Psoas muscle (tissue), 8 donors: ENCODE measurements at places on chromosomes 6 and 20. TPM values are rescaled to one million over a fixed set of nuclear protein-coding genes. Genes with fewer than 3 reads are reported as not detected.
A peak's percentile ranks its signal among the peaks of the same experiment; 100 is the strongest.

DNA sequence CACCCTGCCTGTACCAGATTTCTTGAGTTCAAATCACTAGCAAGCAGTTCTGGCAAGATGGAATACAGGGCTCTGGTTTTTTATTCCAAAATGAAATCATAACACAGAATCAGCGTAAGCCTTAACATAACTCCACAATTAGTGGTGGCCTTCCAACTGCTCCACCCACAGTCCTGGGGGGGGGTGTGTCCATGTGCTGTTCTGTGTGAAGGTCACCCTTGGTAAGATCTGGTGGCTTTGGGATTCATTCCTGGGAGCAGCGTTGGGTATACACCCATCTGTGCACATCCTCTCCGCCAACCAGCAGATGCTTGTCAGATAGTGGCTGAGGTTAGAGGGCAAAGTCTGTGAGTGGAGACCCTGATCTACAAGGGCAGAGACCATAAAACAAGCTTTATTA is 49.9 kb upstream of the CD83 start:
- DNase-seq = no peak
- H3K27me3 ChIP-seq = no peaks in the 10 kb centered on the region
- no peaks in the 10 kb centered on the region for H3K36me3 ChIP-seq
- H3K4me3 ChIP-seq = no peak overlapping the region
- H3K27ac ChIP-seq = no peak overlapping the region

The CYP24A1 gene
- not detected for total RNA-seq

DNA sequence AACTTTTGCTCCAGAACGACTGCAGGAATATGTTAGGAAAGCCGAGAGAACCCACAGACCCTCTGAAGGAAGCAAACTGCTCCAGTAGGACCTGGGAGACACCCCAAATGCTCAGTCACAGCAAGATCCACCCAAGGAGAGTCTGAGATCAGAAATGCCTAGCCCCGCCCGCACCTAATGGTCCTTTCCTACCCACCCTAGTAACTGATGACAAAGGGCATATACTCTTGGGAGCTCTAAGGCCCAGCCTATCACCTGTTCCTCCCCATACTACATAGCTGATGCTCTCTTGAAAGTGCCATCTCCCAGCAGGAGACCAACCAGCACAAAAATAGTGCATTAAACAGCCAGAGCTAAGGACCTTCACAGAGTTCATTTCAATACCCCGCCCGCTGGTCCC is 67.6 kb downstream of the CD2AP start:
- no peak for DNase-seq
- no peaks in the 10 kb centered on the region for H3K27me3 ChIP-seq
- H3K4me3 ChIP-seq = no peak overlapping the region
- H3K36me3 ChIP-seq = peaks cover 28% of the 10 kb centered on the region
- H3K27ac ChIP-seq = no peak overlapping the region

The CST5 gene
- total RNA-seq = not detected

DNA sequence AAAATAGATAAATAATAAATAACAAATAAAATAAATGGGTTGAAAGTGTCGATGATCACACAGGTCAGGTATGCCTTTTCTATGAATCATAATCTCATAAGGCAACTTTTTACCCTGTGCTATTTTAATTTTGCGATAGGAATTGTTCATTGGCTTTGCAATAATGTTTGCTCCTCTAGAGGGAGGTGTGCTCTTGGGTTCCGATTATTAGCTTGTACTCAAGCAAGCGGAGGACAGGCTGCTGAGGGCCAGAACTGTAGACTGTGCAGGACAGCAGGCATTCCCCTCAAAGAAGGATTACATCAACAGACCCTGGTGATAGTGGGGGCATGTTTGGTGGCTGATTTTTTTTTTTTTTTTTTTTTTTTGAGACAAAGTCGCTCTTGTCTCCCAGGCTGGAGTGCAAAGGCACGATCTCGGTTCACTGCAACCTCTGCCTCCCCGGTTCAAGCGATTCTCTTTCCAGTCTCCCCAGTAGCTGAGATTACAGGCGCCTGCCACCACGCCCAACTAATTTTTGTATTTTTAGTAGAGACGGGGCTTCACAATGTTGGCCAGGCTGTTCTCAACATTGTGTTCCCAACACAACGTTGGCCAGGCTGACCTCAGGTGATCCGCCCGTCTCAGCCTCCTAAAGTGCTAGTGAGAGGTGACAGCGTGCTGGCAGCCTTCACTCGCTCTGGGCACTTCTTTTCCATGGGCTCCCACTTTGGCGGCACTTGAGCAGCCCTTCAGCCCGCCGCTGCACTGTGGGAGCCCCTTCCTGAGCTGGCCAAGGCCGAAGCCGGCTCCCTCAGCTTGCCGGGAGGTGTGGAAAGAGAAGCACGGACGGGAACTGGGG is 35.6 kb downstream of the RIOK1 start:
- H3K4me1 ChIP-seq = no peaks in the 10 kb centered on the region
- H3K36me3 ChIP-seq = peaks cover under 1% of the 10 kb centered on the region
- no peak for DNase-seq
- no peak overlapping the region for H3K4me3 ChIP-seq
- no peak overlapping the region for H3K27ac ChIP-seq

- H3K4me3 ChIP-seq = no peak overlapping the region
- H3K27me3 ChIP-seq = no peaks in the 10 kb centered on the region
- H3K4me1 ChIP-seq = no peaks in the 10 kb centered on the region
- no peak for DNase-seq
- H3K36me3 ChIP-seq = no peaks in the 10 kb centered on the region
Measured at GRCh38 chr6:49980898-49981297, 11.5 kb upstream of the DEFB113 start.

GRCh38 chr6:2884804-2885203 is 18.3 kb downstream of the SERPINB9 start:
- H3K36me3 ChIP-seq = peaks cover 2% of the 10 kb centered on the region
- DNase-seq = no peak
- H3K4me1 ChIP-seq = no peaks in the 10 kb centered on the region
- no peak overlapping the region for H3K4me3 ChIP-seq
- H3K27me3 ChIP-seq = no peaks in the 10 kb centered on the region

DNA sequence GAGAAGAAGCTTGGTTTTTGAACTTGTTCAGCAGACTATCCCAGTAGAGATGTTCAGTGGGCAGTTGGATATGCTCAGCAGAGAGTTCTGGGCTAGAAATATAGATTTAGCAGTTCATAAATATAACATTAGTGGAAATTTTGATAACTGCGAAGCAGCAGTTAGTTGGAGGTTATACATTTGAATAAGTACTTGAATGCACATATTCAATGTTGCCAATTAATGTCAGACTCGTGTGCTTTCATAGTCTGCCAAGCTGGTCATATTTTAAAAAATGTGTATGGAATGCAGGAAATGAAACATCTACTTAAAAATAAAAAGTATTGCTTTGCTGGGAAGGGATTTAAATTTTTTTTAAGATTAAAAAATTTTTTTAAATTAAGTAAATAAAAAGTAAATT is 92.5 kb upstream of the E2F3 start:
- no peaks in the 10 kb centered on the region for H3K4me1 ChIP-seq
- DNase-seq = no peak
- H3K27ac ChIP-seq = no peak overlapping the region
- no peak overlapping the region for H3K4me3 ChIP-seq
- H3K27me3 ChIP-seq = no peaks in the 10 kb centered on the region

DNA sequence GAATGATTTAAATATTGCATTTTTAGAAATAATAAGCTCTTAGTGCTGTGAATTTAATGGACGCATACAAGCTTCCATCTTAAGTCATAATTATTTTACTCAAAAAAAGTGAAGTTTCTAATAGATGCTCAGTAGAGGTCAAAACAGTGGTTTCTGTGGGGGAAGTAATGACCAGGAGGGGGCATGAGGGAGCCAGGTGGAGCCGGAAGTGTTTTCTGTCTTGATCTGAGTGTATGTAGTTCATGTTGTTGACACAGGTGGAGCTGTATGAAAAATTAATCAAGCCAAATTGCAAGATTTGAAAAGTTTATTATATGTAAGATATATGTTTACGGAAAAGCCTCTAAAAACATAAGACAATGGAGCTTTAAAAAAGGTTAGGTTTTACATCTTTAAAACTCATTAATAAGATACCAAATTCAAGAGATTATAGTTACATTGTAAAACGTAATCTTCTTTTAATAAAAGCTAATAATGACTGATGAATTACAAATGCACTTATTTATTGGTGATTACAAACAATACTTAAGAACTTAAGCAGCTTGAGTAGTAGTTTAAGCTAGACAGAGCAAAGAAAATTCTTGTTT is 68.0 kb downstream of the PLAGL1 start:
- no peak overlapping the region for H3K4me3 ChIP-seq
- no peaks in the 10 kb centered on the region for H3K4me1 ChIP-seq
- no peaks in the 10 kb centered on the region for H3K27me3 ChIP-seq
- no peaks in the 10 kb centered on the region for H3K36me3 ChIP-seq

The TCF21 gene
- 0.32 TPM for total RNA-seq

The OTOR gene
- total RNA-seq = not detected

DNA sequence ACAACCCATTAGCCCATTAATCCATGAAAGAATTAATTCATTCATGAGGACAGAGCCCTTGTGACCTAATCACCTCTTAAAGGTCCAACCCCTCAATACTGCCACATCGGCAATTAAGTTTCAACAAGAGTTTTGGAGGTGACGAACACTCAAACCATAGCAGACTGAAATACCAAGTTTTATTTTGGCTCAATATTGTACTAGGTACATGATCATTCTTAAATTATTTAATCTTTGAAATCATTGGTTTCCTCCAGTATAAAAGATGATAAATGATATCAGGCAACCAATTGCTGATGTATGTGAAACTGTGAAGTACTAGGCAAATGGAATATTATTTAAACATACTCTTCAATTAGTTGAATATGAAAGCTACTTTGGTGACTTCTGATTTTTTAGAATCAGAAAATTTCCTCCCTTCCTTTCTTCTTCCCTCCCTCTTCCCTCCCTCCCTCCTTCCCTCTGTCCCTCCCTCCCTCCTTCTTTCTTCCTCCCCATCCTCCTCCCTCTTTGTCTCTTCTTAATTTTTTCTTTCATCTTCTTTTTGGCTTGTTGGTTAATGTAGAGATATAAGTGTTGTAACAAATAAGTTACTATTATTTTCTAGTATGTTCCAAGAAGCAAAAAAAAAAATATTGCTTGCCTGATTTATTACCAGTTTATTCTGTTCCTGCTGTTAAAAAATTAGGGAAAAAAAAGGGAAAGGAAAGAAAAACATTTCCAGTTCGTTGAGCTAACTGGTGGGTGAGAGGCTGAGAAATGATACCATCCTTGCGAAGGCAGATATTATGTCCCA is 233.9 kb upstream of the ZNF217 start:
- no peaks in the 10 kb centered on the region for H3K27me3 ChIP-seq
- DNase-seq = no peak
- H3K36me3 ChIP-seq = no peaks in the 10 kb centered on the region

- no peaks in the 10 kb centered on the region for H3K27me3 ChIP-seq
- H3K4me1 ChIP-seq = peaks cover 16% of the 10 kb centered on the region
- peak overlapping the region; percentile 95 for H3K27ac ChIP-seq
- H3K36me3 ChIP-seq = peaks cover 4% of the 10 kb centered on the region
- DNase-seq = peak; percentile 52
Measured at GRCh38 chr6:30554962-30555815, 1.1 kb downstream of the GNL1 start.

DNA sequence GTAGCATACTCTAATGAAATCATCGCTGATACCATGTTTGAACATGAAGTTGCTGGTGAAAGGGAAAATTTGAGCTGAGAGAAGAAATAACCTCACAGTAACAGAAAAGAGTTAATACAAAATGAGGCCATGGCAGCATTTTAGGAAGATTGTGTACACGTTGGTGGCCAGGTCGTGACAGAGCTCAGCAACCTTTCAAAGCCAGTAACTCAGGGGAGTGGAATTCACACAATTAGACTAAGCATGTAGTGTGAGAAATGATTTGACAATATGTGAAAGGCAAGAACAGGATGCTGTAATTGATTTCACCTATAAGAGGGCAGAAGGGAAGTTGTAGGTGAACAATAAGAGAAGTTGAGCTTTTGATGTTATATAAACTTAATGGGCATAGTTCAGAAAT is 246.3 kb downstream of the OGFRL1 start:
- DNase-seq = no peak
- no peaks in the 10 kb centered on the region for H3K4me1 ChIP-seq
- H3K36me3 ChIP-seq = no peaks in the 10 kb centered on the region

The CTCFL gene
- not detected for total RNA-seq

- no peaks in the 10 kb centered on the region for H3K36me3 ChIP-seq
- H3K4me1 ChIP-seq = no peaks in the 10 kb centered on the region
- no peak overlapping the region for H3K4me3 ChIP-seq
- no peak overlapping the region for H3K27ac ChIP-seq
- no peaks in the 10 kb centered on the region for H3K27me3 ChIP-seq
Measured at GRCh38 chr6:144134737-144135136, 15.6 kb upstream of the STX11 start.

- no peaks in the 10 kb centered on the region for H3K27me3 ChIP-seq
- peaks cover 15% of the 10 kb centered on the region for H3K36me3 ChIP-seq
- H3K4me3 ChIP-seq = peak overlapping the region; percentile 84
- DNase-seq = no peak
Measured at GRCh38 chr6:145809785-145810184, 4.8 kb downstream of the FBXO30 start.

DNA sequence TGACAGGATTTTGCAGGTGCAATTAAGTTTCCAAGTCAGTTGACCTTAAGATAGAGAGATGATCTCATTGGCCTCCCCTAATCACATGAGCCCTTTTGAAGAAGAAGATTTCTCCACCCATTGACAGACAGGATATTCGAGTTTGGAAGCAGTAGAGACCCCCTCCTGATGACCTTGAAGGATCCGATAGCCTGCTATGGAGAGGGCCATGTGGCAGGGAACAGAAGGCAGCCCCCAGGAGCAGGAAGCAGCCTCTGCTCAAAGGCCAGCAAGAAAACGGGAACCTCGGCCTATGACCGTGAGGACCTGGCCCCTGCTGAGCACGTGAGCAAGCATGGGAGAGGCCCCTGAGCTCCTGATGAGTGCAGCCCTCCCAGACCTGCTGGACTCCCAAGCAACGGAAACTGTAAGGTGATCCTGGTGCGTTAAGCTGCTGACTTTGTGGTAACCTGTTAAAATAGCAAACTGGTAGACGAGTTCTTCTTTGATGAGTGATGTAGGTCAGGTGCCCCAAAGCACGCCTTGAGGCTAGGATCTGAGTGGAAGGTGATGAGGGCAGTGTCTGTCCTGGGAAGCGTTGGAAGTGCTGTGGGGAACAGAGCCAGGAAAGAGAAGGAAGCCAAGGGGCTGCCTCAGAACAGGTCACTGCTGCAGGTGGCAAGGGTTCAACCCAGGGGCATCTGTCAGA is 18.5 kb upstream of the TUBB2A start:
- DNase-seq = no peak
- no peaks in the 10 kb centered on the region for H3K36me3 ChIP-seq
- no peaks in the 10 kb centered on the region for H3K4me1 ChIP-seq
- no peak overlapping the region for H3K27ac ChIP-seq
- no peak overlapping the region for H3K4me3 ChIP-seq
